ENCODE measurements at places on chromosomes 16 and 17.

GRCh38 chr17:35245196-35245486 is 2.3 kb downstream of the SLFN5 start:
- DNase-seq, result no peak

DNA sequence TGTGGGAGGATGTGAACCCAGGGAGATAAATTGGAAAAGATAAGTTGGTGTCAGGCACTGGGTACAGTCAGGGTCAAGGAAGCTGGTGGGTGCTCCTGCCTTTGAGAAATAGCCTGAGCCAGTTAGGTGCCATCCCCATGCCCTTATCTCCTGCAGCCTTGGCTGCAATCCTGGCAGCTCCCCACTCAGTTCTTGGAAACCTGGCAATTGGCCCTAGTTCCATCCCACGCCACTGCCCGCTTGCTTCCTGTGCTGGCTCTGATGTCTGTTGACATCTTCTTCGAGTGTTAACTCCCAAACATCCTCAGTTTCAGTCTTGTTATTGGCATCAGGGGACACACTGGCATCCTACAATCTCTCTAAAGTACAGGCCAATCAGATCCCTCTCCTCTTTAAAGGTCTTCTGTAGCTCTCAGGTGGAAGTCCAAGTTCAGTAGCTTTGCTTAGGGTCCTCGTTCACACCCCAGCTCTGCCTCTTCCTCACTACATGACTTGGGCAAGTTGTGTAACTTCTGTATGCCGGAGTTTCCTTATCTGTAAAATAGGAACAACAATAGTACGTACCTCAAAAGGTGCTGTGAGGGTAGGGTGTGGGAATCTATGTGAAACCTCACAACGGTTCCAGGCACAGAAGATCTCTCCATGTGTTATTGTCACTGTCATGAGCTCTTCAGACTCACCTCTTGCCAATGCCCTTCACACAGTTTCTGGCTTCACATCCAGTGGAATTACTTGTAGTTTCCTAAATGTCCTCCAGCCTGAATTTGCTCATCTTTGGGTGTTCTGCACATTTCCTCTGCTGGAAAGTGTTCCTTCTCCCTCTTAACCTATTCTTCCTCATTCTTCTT is 13.5 kb upstream of the PRKAR1A start:
- DNase-seq, result no peak

GRCh38 chr16:70601576-70602575 is 44.5 kb upstream of the IL34 start:
- DNase-seq, result no peak

DNA sequence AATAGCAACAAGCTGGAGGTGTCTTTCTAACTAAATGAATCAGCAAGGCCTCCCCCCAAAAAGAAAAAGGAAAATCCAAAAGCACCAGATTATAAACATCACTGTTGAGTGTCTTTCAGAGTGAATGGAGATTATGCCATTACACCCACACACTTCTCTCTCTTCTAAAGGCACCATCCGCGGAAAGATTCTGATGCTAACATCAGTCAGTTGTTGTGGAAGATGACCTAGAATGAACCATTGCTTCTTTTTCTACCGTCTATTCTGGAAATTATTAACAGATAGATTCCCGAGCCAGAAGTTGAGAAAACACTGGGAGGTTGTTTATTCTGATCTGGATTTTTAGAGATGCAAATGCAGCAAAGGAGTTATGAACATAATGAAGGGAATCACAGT is 60.9 kb upstream of the FAM20A start:
- no peak for DNase-seq

DNA sequence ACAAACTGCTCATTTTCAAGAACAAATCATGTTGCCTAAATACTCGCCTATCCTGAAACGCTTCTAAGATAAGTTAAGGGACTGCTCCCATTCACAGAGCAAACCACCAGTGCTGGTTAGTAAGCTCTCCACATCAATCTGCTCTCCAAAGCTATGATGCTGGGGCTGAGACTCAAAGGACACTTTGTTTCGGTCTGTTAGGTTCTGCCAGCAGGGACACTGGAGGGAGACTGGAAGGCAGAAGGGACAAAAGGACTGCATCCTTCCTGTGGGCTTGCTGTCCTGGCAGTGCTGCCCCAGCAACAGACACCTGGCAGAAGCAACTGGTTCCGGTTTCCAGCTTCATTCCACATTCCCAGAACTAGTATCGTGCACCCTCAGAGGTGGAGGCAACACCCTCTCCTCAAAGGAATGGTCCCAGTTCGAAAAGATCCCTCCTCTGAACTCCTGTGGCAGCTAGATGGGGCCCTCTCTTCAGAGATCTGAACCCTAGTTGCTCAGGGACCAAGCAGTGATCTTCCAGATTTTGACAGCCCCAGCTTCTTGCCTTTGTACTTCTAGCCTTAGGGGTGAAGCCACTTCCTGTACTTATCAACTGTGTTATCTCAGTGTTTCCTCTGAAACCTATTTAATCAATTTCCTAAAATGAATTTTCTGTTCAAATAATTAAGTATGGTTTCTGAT is 73.4 kb upstream of the GSG1L start:
- DNase-seq, result peak; percentile 20

DNA sequence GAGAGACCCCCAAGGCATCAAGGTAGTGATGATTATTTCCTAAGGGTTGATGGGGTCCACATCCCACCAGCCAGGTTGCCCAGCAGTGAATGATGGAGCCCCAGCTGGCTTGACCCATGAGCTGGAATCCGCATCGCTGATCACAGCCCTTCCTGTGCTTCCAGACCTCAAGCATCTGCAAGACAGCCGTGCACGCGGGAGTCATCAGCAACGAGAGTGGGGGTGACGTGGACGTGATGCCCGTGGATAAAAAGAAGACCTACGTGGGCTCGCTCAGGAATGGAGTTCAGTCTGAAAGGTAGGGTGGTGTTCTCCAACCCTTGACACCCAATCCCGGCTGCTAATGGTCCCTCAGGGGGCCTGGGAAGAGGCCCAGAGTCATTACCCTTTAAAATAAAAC is 69.3 kb downstream of the CRISPLD2 start:
- DNase-seq, result no peak

GRCh38 chr17:81298325-81298990 is 3.4 kb upstream of the SLC38A10 start:
- DNase-seq, result no peak

DNA sequence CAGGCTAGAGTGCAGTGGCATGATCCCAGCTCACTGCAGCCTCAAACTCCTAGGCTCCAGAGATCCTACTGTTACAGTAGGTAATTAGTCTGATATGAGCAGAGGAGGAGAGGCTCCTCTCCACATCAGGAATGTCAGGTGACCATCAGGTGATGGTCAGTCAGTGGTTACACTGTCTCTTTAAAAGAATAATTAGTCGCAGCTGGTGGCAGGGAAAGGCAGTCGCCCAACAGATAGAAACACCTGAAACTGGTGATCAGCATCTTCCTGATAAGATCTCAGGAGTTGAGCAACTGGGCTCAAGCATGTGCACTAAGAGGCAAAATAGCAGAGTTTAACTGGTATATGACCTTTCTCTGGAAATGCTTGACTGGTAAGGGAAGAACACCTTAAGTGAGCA is 21.5 kb upstream of the ABCA5 start:
- no peak for DNase-seq

DNA sequence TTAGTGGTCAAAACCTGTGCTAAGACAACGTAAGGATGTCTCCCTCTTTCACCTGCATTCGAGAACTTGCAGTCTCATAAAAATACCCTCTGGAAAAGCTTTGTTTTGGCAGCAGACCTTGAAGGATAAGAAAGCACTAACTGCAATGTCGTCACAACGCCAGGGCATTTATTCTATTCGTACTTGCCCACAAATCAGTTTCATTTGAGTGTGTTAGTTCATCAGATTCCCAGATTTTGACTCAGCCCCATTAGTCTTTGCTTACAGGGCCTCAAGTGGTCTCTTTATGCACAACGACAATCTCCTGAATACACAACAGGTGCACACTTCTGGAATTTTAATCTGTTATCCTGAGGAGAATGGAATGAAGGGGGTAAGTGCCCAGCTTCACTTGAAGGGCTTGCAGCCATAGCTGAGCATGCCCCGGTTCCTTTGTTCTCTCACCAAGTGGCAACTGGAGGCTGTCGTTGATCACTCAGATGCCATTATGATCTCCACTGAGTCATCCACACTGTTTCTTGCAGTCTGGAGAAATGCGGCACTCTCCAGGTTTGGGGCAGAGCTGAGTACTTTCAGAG is 58.8 kb downstream of the CLEC19A start:
- no peak for DNase-seq

GRCh38 chr17:10683853-10684252 is 13.5 kb downstream of the SCO1 start:
- no peak for DNase-seq

DNA sequence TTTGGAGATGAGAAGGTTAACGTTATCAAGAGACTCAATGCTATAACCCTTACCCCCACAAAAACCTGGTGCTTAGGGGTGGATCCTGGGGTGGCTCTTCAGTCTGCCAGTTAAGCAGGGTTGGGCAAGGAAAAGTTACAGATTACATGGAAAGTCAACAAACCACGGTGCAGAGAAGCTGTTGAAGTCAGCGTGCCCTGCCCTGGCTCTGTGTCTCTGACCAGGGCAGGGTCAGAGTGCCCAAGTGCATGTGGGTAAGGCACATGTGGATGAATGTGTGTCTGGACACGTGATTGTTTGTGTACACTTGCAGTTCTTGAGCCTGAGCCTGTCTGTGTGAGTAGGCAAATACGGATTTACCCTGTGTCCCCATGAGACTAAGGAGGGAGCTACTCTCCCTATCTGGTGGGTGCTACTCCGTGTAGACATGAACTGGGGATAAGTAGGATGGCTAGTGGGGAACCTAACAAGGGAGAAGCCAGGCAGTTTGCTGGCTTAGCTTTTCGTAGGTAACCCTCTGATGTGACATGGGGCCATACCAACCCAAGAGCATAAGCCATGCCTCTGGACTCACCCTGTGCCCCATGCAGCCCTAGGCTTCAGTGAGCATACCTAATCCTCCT is 5.5 kb downstream of the IGFBP4 start:
- no peak for DNase-seq

All from activated T-helper 1 cell treated with Interleukin-2 at 50 U/mL for 16 hours (primary cell).